Stimulated activated CD8-positive, alpha-beta memory T cell treated with anti-CD3 and anti-CD28 coated beads, Interleukin-15, amount 100 ng/mL, for 1 hour (primary cell): ENCODE measurements at places on chromosomes 7 and 10.

DNA sequence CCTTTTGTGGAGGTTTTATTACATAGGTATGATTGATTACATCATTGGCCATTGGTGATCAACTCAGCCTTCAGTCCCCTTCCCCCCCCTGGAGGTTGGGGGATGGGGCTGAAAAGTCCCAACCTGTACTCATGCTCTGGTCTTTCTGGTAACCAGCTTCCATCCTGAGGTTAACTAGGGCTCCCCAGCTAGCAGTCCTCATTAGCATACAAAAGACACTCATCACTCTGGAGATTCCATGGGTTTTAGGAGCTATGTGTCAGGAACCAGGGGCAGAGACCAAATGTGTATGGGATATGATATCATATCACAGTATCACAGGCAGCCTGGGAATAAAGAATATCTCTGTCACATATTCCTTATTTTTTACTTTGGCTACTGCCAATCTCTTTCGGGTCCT is 13.6 kb downstream of the CCSER2 start:
- no peak for DNase-seq

DNA sequence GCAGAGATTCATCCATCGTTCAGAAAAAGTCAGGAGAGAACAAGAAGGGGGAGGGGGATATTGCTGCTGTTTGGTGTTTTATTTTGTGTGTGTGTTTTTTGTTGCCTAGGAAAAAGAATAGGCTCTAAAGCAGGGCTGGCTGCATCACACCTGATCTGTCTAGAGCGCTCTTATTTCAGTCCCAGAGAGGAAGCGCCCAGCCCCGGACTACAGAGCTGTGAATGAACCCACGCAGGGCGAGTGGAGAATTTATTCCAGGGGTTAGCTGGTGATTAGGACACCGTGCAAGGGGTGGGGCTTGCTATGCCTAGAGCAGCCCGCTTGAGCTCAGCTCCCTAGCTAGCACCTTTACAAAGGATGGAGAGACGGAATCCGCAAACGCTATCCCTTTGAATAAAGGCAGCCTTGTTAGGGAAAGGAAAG is 621 bp upstream of the FAM13C start:
- DNase-seq: no peak

DNA sequence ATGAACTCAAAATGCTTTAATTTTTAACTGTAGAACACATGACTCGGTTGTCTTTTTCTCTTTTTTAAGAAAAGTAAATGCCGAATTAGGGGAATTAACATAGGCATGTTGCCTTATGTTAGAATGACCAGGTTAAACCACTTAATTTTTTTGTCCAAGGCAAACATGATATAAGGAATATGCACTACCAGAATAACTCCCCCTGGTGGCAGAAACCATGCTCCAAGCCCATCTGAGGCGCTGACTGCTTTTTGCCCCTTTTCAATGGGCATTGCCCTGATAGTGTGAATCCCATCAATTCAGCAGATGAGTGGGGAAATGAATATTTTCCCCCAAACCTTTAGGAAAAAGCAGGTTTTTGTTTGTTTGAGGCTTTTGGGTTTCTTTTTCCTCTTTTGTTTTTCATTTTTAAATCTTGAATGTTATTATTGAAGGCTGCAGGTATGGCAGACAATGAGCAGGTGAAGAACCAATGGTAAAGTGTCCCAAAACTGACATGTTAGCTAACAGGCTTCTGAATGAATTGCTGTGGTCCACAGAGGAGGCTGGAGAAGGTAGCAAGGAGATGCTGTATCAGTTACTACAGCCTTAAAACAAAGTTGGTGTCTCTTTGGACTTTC is 284.3 kb downstream of the SORCS3 start:
- no peak for DNase-seq

- DNase-seq: no peak
Measured at GRCh38 chr7:27942711-27943110, 202.7 kb downstream of the TAX1BP1 start.

DNA sequence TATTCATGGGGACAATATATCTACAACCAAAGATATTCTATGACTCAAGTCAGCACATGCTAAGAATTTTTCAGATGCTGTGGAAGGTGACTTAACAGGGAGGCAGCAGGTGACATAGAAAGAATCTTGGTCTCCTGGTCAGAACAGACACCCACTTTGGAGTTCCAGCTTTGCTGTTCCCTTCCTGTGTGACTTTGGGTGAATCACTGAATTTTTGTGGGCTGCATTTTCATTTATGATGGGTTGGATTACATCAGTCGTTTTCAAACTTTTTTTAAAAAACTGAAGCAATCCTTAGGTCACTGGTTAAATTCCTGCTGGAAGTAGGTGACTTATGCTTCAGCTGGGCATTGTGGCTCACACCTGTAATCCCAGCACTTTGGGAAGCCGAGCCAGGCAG is 24.9 kb downstream of the RGR start:
- no peak for DNase-seq

DNA sequence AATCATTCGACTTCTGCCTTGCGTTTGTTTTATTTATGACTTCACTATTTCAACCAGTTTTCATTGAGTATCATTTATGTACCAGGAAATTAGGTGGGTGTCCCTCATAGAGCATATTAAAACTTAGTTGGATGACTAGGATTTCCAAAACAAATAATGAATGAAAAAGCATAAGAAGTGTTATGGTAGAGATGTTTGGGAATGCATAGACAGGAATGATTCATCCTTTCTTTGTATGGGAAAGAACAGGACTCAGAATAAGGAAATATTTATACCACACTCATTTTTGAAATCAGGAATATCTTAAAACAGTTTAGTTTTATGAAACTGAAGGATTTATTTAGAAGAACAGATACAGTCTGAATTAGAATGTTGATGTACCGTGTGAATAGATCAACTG is 315.7 kb downstream of the EXOC4 start:
- DNase-seq: no peak

DNA sequence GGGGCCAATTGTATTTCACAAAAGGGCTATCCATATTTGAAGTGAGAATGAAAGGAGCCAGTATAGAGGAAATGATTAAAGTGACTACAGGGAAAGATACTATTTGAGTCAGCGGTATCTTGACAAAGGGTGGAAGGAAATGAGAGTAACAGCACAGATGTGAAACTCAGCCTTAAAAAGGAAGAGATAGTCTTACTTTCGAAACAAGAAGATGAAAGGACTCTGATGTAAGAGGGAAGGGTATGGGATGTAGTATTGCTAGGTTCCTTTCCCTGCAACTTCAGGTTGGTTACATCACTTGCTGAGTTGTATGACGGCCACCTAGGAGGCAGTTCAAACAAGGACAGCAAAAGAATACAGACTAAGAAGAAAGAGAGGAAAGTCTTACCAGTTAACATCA is 13.7 kb downstream of the CISD1 start:
- DNase-seq: no peak

DNA sequence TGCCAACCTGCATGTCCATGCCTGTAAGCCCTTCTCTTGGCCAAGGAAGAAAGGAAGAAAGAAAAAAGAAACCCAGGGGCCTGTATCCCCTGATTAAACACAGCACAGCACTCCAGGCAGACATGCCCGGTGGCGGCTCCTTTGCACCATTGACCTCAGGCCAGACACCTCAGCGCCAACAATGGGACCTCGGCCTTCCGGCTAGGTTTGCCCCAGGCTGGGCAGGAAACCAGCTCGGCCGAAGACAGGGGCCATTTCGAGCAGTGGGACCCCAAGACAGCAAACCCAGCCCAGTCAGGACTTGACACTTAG is 2.8 kb downstream of the HOXA10 start:
- no peak for DNase-seq

- DNase-seq: no peak
Measured at GRCh38 chr10:123402021-123402420, 247.8 kb downstream of the BUB3 start.

DNA sequence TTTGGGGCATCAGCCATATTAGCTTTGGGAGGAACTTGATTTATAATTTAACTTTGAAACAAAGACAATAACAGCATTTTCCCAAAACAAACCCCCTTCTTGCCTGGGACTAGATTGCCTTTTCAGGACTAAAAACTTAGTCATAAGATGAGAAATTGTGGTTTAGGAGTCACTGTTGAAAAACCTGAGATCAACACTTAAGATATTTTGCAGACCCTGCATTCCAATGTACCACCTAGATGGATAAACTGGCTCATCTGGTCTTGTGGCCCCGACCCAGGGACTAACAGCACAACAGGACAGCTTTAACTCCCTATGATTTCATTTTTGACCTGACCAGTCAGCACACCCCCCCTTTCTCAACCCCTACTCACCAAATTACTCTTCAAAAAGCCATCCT is 1165.4 kb downstream of the XPNPEP1 start:
- DNase-seq: no peak

DNA sequence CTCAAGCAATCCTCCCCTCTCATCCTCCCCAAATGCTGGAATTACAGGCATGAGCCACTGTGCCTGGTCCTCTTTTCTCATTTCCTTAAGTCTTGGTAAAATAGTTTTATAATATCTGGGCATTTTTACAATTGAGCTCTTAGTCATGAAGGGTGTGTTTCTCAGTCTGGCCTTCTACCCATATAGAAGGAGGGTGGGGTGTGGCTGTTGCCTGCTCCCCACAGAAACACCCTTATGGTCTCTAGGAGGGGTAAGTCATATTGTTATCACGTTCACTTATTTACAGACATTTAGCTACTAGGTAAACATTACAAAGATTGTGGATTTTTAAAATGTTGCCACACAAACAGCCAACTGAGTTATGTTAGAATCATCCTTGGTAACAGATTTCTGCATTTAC is 6.7 kb upstream of the OTUD1 start:
- DNase-seq: no peak

GRCh38 chr10:75497997-75498883 is 66.8 kb downstream of the LRMDA start:
- no peak for DNase-seq

DNA sequence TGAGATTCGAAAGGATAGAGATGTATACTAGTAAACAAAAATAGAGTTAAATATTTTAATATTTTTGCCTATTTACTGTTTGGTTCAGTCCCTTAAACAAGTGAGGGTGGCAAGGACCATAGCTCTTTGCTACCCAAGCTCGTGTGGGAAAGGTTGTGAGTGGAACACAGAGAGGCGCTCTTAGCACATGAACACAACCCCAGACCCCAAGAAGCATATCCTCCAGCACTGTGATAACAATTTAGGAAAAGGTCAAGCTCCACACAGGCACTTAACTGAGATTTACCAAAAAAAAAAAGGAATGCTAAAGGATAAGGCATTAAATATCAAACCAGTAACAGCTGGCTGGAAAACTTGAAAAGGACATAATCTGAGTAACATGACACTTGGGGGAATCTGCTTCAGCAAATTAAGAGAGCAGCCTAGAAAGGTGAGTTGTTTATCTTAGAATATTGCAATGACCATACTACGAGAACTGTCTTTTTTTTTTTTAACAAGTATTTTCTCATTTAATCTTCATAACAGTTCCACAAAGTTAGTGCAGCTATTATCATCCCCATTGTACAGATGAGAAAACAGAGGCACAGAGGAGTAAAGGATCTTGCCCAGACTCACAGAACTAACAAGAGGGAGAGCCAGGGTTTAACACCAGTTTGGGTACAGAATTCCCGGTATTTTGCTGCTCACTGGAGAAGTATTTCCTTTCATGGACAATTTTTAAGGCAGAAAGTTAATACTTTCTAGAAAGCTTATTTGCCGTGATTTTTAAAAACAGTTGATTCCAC is 303.5 kb upstream of the AOAH start:
- no peak for DNase-seq

- no peak for DNase-seq
Measured at GRCh38 chr7:29871787-29872398, 65.6 kb downstream of the WIPF3 start.

DNA sequence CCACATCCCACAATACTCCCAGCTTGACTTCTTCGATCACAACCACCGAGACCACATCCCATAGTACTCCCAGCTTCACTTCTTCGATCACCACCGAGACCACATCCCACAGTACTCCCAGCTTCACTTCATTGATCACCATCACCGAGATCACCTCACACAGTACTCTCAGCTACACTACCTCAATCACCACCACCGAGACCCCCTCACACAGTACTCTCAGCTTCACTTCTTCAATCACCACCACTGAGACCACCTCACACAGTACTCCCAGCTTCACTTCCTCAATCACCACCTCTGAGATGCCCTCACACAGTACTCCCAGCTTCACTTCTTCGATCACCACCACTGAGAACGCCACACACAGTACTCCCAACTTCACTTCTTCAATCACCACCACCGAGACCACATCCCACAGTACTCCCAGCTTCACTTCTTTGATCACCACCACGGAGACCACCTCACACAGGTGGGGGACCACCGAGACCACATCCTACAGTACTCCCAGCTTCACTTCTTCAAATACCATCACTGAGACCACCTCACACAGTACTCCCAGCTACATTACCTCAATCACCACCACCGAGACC is 8.6 kb downstream of the MUC3A start:
- no peak for DNase-seq

- DNase-seq: no peak
Measured at GRCh38 chr7:134548877-134549276, at the start of gene AKR1B15. TSS of gene AKR1B15 (plus strand) at chr7:134549110. CDS start at chr7:134564620, 15,510 bp downstream.

DNA sequence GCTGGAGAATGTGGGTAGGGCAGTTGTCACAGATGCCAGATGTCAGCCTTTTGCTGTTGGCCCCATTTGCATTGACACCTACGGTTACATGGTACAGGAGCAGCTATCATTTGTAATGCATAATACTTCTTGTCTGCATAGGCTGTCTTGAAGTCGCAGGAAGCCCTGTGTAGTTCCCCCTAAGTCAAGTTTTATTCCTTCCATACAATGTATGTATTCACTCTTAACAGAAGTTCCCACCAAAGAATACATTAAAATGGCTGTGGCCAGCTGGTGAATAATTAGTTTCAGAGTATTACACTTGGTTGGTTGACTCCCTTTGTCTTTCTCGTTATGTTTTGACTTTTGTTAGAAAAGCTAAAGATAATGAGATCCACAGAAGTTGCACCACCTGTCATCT is 1169.0 kb downstream of the REEP3 start:
- DNase-seq: no peak

DNA sequence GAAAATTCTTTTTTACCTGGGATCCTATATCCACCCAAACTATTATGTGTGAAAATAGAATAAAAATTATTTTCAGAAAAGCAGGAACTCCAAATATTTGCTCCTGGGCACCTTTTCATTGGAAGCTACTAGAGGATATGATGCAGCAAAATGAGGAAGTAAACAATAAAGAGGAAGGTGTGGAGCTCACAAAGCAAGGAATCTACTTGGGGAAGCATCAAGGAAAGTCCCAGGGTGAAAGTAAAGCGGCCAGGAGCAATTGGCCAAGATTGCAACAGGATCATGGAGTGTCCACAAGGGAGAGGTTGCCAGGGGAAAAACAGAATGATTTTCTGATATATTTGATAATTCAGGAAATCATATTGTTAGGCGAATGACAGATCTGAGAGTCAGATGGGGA is 80.8 kb downstream of the CARD11 start:
- DNase-seq: no peak
